Activated T-cell treated with anti-CD3 and anti-CD28 coated beads, Interleukin-2, amount 50 U/mL, for 1 hour (primary cell): ENCODE measurements at places on chromosomes 2 and 18.

DNA sequence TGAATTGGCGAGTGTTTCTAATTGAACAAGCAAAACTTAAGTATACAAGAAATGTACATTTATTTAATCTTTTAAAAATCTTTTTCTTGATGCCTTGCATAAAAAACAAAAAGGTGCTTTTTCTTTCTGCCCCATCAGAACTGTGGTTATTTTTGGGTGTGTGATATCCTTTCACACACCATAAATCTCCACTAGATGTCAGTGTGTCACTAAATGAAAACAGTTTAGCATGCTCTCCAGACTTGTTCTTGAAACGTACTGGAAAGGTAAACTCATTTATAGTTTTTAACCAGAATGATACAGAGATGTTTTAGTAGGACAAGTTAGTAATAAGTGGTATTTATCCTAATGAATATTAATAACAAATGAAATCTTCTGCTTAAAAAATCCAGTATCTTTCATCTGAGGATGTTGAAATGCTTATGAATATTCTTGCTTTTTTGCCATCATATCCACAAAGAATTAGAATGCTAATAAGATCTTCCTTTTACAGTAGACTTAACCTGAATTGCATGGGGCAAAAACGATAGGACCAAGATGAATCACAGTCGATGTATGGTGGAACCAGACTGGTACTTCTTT is 96.8 kb downstream of the UBE2E3 start:
- no peak for DNase-seq

DNA sequence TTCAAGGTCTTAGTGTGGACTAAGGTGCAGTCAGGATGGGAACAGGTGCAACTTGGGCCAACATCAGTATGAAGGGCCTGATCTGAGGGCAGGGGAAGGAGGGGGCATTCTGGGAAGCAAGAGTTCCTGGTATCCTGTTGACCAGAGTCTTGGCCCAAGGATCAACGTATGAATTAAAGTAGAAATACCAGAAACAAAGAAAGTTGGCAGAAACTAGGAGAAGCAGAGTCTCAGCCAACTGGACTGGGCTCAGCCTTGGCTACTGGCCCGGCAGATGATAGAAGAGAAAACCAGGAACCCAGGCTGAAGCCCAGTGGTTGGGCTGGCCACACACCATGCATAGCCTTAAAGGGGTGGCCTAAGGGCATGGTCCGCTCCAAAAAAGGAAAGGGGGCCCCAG is 2.3 kb downstream of the CETN1 start:
- no peak for DNase-seq

DNA sequence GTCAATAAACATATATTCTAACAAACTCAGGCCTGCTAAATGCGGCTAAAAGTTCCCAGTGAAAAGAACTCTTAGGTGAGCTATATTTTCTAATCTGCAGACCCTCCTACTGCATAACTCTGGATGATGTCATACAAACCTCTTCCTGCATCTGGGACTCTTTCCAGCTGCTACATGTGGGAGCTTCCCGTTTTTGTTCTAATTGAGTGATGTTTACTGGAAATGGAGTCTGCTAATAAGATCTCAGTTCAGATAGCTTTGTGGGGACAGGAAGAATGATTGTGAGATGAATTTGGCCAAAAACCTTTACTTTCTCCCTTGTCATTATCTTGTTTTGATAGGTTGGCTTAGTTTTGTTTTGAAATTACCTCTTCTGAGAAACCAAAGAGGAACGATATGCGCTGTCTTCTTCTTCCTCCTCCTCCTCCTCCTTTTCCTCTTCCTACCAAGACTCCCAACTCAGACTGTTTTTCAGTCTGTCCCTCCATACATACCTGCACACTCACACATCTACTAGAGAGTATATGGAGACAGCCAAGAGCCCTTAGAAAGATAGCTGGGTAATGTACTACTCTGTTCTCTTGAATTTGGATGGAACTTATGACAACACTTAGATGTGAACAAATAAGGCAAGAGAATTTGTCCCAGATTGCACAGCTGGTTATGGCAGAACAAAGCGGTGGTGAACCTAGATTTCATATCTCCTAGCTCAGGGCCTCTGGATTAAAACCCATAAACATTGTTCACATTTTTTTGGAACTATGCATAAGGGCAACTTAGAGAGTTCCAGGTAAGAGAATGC is 39.8 kb upstream of the AAK1 start:
- DNase-seq = no peak

DNA sequence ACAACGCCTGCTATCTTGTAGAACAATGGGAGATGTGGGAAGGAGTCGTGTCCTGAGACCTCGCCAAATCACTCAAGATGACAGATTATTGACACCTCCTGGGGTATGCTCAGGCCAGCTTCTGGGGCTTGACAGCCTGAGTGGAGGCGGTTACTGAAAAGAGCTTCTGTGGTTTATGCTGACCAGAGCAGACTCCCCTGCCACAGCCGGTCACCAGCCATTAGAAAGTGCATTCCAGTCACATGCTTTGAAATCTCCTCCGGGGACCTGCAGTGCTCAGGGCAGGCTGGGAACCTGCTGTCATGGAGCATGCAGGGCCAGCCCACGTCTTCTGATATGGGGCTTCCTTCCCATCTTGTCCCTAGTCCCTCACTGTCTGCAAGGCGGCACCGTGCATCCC is 215.9 kb downstream of the SEPTIN10 start:
- no peak for DNase-seq

DNA sequence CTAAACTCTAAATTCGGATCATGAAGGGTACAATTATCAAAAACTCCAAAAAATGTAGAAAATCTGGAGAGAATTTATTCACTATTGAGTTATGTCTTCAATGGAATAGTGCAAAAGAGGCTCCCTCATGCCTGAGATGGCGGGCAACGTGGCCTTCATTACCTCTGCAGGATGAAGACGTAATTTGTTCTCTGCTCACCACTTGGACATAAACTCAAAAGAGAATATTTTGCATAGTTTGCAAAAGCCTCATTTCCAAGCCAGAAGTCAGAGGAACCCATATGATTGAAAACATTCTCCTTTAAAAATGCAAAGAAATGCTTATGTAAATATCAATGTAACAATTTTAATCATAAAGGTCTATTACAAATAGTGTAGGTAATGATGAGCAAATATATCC is 58.7 kb downstream of the SLC25A12 start:
- no peak for DNase-seq

- no peak for DNase-seq
These were observed 105.4 kb downstream of the POLR1A start for GRCh38 chr2:86000131-86000937.
